ENCODE measurements at places on chromosomes 13 and 19.

DNA sequence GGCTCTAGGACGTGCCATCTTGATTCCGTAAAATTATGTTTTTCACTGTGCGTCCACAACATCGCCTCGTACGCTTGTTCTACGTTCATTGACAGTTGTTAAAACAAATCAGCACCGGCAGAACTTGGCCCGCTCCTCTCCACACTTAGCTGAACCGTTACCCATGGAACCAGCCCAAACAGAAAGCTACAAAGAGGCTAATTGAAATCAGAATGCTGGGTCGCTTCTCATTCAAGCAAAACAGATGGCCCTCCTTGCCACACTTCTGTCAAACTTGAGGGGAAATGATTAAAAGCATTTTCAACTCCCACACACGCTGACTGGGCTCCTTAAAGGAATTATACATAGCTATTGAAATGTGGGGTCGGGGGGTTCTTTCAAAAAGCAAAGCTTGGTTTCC is 71.6 kb downstream of the TM9SF2 start:
- DNase-seq, result no peak

DNA sequence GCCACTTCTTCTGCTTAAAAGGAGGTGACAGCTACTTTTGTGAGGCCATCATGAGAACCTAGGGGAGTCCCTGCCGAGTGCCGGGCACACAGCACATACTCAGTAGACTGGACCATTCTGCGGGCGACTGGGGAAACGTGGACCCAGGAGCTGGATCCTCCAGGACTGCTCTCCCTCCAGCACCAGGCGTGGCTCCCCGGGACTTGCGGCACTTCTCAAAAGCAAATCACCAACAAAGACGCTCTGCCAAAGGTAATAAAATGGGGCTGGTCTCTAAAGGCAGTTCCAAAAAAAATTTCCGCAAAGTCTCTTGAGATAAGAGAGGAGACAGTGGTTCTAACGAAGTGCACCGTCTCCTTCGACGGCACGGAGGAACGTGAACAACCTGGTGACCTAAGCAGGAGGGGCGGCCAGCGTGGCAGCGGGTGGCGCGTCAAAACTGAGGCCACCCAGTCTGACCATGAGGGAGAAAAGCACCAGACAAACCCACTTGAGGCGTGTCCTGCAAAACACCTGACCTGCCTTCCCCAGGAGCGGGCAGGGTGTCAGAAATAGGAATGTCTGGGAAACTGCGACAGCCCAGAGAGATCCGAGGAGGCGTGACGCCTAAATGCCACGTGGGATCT is 1.4 kb upstream of the TMPRSS9 start:
- no peak for DNase-seq

DNA sequence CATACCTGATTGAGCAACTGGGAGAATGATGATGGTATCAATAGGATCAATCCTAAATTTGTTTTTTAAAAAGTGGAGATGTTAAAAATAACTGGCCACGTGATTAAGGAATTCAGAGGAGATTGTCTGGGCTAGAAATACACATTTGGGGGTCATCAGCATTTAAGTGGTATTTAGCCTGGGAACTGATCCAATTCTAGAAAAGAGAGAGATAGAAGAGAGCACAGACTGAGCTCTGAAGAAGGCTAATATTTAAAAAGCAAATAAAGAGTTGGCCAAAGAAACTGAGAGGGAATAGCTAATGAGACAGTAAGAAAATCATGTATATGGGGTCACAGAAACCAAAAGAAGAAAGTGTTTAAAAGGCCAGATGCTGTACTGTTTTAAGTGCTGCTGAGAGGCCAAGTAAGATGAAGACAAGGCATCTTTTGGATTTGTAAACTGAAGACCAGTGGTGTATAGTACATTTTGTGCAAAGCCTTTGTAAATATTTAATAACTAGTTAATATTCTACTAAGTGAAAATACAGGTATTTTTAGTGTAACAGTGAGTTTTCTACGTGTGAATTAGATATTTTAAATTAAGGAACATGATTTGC is 40.2 kb downstream of the UBL3 start:
- DNase-seq, result no peak

GRCh38 chr13:27574661-27575060 is 45.7 kb downstream of the LNX2 start:
- no peak for DNase-seq

DNA sequence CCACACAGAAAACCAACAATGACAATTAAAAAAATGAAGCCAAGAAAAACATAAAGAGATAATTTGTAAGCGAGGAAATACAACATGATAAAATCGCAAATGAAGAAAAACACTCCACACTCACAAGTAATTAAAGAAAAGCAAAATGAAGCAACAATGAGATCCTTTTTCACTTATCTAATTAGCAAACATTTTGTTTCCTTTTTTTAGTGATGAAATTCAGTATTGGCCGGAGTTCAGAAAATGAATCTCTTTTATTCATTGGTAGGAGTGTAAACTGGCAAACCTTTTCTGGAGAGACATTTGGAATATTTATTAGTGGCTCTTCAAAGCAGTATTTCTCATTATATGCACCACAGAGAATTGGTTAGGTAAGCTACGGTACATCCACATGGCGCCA is 70.6 kb upstream of the POMP start:
- no peak for DNase-seq

DNA sequence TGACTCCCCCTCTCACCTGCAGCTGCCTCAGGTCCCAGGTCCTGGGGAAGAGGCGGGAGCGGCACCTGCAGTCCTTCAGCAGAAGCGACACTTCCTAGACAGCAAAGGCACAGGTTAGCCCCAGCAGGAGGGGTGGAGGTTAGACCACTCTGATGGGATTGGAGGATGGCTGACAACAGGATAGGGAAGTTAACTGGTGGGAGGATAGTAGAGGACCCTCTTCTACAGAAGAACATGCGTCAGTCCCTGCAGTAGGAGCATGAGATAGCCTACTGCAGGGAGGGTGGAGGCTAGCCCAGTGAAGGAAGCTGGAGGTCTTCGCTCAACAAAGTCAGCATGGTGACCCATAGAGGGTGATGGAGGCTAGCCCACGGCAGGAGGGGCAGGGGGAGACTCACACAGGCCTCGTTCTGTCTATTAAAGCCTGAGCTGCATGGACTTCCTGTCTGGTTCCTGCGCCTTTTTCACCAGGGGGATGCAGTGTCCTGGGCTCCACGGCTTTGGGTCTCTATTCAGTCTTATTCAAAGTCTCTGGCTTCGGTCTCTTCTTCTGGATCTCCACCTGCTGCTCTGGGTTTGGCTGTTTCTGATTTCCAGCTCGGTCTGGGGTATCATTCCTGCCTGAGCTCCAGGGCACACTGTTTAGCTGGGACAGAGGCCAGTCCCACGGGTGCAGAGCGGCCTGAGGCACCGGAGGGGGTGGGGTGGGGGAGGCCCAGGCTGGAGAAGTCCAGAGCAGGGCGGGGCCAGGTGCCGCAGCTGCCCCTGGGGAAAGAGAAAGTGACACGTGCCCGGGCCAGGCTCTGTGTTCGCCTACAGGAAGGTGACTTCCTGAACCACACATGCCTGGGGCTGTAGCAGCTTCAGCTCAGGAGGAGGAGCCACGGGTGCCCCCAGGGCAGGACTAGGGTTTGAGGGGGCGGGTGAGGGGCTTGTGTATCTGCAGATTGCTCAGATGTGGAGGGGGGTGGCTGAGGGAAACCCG is 7.3 kb downstream of the IFNL3 start:
- peak; percentile 12 for DNase-seq

DNA sequence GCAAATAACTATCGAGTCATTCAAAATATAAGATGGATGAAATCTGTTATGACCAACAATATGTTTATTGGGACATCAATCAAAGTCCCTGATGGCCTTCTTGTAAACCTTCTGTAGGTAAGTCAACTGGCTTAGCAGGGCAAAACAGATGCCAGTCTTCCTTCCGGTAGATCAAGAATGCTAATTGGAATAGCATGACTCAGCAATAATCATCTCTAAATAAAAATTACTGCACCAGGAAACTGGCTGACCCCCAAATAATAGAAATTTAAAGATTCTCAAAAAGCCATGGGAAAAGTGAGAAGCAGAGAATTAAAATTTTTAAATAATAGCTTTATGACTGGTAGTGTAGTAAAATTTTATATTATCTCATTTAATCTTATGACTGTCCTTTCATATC is 1005.4 kb downstream of the OLFM4 start:
- no peak for DNase-seq

Measured in NCI-H2029 (cell line).